Stimulated activated CD8-positive, alpha-beta memory T cell treated with anti-CD3 and anti-CD28 coated beads, Interleukin-7, amount 100 ng/mL, for 4 hours (primary cell): ENCODE measurements at places on chromosomes 11 and 22.

DNA sequence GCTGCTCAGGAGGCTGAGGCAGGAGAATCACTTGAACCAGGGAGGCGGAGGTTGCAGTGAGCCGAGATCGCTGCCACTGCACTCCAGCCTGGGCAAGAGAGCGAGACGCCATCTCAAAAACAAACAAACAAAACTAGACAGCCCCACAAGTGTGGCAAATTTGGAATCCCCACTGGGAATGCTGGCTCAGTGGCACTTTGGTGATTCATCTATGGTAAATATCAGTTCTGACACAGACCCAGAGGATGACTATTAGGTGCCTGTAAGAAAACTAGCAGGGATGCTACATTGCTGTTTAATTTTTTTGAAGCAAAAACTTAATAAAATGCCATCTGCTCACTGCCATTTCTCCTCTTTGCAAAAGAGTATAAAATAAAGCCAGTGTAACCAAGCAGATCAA, 107.9 kb downstream of the NAT10 start:
- DNase-seq: no peak

GRCh38 chr22:20238536-20238900, 29.6 kb downstream of the RTN4R start:
- DNase-seq: no peak

DNA sequence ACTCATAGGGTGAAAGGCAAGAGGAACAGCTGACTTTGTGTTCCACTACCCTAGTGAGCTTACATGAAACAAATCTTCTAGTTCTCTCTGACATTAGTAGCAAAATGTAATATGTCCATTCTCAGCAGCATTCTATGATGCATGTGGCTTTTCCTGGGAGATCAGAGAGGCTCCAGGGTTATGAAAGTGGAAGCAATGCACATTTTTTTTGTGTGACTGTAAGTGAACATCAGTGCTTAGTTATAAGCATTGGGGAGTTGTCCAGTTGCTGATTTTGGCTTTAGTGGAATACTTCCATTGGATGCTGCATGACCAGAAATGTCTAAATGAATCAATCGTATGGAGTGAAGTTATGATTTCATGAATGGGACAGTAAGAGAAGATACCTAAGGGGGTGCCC, 255.9 kb downstream of the FAT3 start:
- no peak for DNase-seq

- no peak for DNase-seq
These were observed 77.5 kb downstream of the THAP12 start for GRCh38 chr11:76303399-76303798.

GRCh38 chr11:114092953-114093352, 33.4 kb downstream of the ZBTB16 start:
- no peak for DNase-seq

DNA sequence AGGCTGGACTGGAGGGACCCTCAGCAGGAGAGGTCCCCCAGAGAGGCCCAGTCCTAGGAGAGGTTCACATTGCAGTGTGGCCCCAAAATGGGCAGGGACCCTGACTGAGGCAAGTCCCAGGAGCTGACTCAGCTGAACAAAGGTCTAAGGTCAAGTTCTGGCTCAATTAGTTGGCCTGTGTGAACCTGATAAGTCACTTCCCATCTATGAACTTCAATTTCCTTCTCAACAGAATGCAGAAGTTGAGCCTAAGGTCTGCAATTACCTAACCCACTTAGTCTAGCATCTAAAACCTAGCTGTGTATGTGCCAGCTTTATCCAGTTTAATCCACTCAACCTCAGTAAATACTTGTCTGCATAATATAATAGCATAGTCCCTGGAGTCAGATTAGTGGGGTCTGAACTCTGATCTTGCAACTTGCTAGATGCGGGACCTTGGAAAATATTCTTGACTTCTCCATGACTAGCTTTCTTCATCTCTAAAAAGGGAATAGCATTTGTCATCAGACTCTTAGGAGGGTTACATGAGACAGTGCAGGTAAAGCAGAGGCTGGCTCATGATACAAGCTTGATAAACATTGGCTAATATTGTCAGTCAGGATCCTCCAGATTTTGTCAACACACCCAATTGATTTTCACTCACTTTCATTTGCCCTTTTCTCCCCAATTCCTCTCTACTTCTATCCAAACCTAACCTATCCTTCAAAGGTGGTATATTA, 465.5 kb downstream of the INSC start:
- no peak for DNase-seq

DNA sequence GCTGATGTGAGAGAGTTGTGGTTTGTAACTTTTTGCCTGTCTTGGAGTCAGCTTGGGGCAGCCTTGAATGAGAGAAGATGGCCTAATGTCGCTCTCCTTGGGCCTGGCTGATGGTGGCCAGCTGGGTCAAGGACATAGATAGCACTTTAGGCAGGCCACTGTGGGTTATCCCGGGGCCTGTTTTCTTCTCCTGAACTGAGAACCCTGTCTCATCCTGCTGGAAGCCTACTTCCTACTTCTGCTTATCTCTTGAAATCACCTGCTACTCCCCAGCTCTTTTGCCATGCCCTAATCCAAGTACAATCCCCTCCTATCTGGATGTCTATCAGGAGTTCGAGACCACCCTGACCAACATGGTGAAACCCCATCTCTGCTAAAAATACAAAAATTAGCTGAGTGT, 49.5 kb downstream of the OSBP2 start:
- DNase-seq: no peak

GRCh38 chr22:48754611-48755058, 1073.0 kb downstream of the BRD1 start:
- no peak for DNase-seq

DNA sequence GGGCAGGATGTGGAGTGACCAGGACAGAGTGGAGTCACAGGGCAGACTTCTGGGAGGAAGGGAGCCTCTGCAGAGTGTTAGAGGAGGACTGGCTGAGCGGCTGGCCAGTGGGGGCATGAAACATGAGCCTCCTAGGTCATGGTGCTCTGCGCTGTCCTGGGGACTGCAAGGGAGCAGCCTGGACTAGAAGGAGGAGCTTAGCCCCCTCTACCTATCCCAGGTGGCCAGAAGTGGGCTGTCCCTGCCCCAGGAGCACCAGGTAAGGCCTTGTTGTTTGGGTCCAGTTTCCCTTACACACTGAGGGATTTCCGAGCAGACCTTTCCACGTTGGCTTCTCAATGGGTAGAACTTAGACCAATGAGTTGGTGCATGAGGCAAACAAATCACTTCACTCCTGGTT, 7.4 kb downstream of the PKNOX2 start:
- no peak for DNase-seq

- DNase-seq: peak; percentile 74
These were observed 90.5 kb downstream of the UBASH3B start for GRCh38 chr11:122746050-122746478.

DNA sequence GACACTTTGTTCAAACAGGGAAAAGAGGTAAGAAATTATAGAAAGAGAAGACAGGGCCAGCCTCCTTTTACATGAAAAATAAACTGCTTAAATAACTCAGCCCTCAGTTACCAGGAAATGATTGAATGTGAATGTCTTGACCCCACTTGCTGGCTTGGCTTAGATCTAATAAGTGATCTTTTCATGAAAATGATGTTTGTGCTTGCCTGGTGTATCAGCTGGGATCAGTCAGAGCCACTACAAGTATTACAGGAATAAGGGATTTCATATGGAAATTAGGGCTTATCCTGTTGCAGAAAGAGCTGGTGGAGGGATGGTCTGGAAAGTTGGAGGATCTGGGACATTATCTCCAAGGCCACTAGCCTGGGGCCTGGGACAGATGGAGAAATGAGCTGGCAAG, 51.8 kb downstream of the COMMD9 start:
- DNase-seq: no peak

DNA sequence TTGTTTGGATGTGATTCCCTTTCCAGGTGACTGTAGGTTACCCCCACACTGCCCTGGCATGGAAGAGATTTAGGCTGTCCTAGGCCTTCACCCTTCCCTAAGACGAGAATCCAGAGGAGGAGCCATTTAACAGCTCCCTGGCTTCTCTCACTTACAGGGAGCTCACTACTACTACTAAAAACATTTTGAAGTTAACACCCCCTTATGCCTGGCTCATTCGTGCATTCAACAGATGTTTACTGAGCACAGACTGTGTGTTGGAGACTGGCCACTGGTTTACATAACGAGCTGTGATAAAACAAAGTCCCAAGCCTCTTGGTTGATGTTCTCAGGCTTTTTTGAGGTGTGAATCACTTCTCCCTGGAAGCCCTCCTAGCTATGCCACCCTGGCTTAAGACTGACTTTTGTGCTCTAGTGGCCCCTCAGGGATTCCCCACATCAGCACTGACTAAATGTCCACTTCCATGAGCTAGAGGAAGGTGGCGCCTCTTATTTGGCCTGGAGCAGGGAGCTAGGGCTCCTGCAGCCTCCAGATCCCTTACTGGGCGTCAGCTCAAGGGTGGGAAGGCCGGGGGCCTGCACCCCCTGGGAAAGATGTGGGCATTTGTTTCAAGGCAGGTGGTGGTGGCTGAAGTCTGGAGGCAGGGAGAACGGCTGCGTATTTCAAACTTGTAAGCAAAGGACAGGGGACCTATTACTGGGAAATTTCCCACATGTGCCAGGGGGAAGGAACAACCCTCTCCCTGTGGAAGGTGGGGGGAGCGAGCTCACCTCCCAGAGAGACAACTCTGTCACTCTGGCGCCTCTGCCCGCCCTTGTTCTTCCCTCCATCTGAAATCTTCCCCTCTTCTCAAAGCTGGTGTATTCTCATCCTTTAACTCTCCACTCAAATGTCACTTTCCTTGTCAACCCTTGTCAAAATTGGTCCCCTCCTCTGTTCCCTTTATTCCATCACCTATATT, 19.4 kb upstream of the MALAT1 start:
- no peak for DNase-seq

GRCh38 chr11:11416917-11417316, 63.9 kb upstream of the CSNK2A3 start:
- no peak for DNase-seq

DNA sequence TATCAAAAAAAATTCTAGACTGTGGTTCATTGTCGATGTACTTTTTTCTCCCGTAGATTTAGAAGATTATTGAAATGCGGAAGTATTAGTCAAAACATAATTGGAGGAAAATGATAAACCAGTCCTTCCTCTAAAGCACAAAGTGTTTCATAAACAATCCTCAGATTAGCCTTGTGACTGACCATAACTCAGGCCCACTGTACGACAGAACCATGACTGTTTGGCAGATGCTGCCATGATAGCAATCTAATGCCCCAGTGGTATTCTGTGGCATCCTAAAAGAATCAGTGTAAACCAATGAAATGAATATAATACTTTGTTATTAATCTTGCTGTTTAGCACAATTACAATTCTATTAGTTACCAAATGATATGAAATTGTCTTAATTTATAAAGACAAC, 127.0 kb upstream of the CTSC start:
- DNase-seq: no peak

- no peak for DNase-seq
These were observed 19.9 kb upstream of the CTSC start for GRCh38 chr11:88357323-88358039.

DNA sequence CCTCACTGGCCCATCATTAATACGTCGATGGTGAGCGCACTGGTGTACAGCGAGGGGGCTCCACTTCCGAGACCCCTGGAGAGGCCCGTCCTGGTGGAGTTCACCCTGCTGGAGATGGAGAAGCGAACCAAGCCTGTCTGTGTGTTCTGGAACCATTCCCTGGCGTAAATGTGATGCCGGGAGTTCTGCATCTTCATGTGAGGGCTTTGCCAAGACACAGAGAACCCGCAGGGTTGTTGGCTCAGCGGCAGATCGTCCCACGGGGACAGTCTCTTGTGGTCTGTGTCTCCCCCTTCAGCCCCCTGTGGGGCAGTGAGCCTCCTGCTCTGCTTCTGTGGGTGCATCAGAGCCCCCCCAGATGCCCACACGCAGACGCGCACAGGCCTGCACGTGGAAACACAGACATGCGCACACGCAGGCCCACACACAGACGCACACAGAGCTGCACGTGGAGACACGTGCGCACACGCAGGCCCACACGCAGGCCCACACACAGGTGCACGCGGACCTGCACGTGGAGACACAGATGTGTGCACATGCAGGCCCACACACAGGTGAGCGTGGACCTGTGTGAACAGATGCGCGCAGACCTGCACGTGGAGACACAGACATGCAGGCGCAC, 55.8 kb upstream of the PRODH start:
- no peak for DNase-seq

DNA sequence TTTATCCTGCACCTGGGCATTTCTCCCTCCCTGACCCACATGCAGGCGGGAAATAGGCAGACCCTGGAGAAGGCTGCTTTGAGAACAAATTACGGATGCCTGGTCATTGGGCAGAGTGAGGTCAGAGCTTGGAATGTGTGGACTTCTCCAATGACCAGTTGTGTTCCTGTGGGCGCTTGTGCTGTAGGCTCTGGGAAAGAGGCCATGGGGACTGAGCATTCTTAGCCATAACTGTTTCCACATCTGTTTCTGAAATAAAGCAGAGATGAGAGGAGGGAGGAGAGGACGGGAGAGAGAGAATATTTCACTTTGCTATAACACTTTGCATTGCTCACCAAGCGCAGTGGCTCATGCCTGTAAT, 11.2 kb upstream of the TMEM184B start:
- no peak for DNase-seq

DNA sequence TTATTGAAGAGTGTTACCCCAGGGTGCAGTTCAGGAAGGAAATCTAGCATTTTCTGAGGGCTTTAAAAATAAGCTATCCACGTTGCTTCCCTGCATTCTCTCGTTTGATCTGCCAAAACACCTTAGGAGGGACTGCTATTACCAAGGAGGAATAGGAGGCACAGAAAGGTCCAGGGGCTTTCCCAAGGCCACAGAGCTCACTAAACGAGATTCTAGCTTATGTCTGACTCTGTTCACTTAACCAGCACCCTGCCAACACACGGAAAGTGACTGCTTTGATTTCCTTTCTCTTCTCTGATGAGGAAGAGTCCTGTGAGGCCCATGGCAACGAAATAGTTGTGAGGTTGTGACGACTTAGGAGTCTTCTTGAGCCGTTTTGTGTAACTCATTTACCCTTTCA, 3.4 kb upstream of the PTPN5 start:
- DNase-seq: no peak

DNA sequence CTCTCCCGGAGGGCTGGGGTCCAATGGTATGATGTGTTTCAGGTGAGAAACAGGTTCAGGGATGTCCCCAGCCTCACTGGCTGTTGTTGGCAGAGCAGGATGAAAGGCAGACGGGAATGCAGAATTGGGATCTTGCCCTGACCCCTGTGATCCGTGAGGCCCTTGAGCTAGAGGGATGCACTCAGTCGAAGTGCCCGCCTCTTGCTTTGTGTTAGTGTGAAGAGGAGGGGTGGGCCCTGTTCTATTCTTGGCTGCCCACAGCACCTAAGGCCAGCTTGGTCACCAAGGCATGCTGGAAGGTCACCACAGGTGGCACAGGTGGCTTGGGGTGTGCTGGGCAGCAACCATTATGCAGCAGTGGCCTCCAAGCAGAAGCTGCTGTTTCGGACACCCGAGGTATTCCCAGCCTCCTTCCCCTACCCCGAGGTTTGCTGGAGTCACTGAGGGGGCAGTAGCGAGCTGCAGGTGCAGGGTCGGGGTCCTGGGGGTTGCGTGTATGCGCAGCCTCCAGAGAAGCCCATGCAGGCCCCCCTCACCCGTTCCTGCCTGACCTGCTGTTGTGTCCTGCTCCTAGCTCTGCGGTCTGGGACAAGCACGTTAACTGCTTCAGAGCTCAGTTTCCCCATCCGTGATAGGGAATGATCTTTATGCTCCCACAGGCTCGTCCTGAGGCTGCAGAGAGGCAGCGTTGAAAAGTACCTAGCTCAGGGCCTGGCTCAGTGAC, 13.0 kb downstream of the LRP5 start:
- DNase-seq: no peak

- no peak for DNase-seq
These were observed at the start of gene CHRM1 for GRCh38 chr11:62921201-62921572. Gene CHRM1 (minus strand): TSS chr11:62921363. CDS start chr11:62911100, 10,263 bp downstream.
